ENCODE measurements at places on chromosomes 1 and 21. TPM values are rescaled to one million over a fixed set of nuclear protein-coding genes. Genes with fewer than 3 reads are reported as not detected.

- H3K4me3 ChIP-seq = no peak overlapping the region
- DNase-seq = no peak
- no peaks in the 10 kb centered on the region for H3K27me3 ChIP-seq
- no peaks in the 10 kb centered on the region for H3K36me3 ChIP-seq
These were observed 83.6 kb downstream of the LRRC8D start for GRCh38 chr1:89904219-89904980.

GRCh38 chr1:21168444-21168843, 8.3 kb downstream of the EIF4G3 start:
- H3K36me3 ChIP-seq = peaks cover 59% of the 10 kb centered on the region
- no peak overlapping the region for H3K27ac ChIP-seq
- DNase-seq = no peak
- H3K4me3 ChIP-seq = no peak overlapping the region
- no peaks in the 10 kb centered on the region for H3K4me1 ChIP-seq

GRCh38 chr1:55974714-55975441, 604.5 kb downstream of the PLPP3 start:
- no peaks in the 10 kb centered on the region for H3K27me3 ChIP-seq
- no peak overlapping the region for H3K27ac ChIP-seq
- no peak overlapping the region for H3K4me3 ChIP-seq
- no peaks in the 10 kb centered on the region for H3K4me1 ChIP-seq
- no peak for DNase-seq
- H3K36me3 ChIP-seq = no peaks in the 10 kb centered on the region

DNA sequence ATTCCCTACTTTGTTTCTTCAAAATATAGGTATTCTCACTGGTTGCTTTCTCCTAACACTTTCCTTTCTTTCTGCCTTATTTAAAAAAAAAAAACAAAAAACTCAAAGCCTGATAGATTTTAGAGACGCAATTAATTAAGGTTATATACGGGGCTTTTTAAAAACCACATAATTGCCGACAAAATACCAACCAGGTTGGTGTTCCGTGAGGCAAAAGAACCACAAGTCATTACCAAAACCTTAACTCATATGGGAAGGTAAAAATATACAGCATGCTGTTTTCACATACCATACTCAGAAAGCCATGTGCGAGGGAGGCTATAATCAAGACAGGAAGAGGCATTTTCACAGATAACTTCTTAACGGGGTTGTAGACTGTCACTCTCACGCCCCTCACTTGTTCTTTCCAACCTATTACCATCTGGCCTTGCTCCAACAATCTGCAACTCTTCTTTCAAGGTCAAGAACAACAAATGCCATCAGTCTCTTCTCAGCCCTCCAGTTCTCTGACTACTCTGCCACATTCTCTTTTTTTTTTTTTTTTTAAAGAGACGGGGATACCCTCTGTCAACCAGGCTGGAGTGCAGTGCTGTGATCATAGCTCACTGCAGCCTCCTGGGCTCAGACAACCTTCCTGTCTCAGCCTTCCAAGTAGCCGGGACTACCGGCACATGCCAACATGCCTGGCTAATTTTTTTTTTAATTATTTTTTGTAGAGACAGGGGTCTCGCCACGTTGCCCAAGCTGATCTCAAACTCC, 102.6 kb downstream of the APP start:
- no peak overlapping the region for H3K27ac ChIP-seq
- H3K36me3 ChIP-seq = peaks cover under 1% of the 10 kb centered on the region
- DNase-seq = no peak
- peaks cover 32% of the 10 kb centered on the region for H3K27me3 ChIP-seq

DNA sequence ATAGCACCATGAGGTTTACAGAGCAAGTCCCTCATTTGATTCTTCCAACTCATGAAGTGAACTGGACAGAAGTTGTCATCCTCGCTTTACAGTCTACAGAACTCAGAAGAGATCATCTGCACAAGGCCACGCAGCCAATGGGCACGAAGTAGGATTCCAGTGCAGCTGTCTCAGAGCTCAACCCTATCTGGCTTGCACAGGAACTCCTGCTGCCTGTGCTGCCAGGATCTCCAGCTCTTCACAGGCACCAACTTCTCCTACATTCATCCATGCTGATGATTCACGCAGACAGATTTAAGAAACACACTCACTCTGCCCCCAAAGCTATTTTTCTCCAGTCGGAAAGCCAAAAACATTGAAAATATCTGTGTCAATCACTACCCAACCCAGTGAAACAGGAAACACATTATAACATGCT, 157.0 kb downstream of the RERE start:
- peak overlapping the region; percentile 28 for H3K27ac ChIP-seq
- H3K36me3 ChIP-seq = peaks cover 9% of the 10 kb centered on the region
- H3K4me1 ChIP-seq = peaks cover 24% of the 10 kb centered on the region
- no peak for DNase-seq
- peak overlapping the region; percentile 65 for H3K4me3 ChIP-seq

DNA sequence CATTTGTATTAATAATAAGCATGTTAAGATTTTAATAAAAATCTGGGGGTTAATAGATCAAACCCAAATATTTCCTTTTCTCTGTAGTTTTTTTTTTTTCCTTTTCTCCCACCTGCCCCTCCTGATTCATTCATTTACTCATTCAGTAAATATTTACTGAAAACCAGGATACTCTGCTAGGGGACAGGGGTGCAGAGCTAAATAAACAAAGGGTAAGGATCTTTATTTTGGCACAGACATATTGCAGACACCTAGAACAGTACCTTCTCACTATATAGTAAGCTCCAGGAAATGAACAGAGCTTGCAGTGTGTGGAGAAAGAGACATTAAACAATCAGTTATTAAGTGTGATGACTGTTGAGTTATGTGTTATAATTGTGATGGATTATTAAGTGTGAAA, 60.9 kb downstream of the AK5 start:
- H3K4me3 ChIP-seq = no peak overlapping the region
- no peaks in the 10 kb centered on the region for H3K27me3 ChIP-seq
- no peak for DNase-seq
- no peaks in the 10 kb centered on the region for H3K4me1 ChIP-seq
- no peaks in the 10 kb centered on the region for H3K36me3 ChIP-seq

GRCh38 chr1:50774759-50775351, 185.2 kb downstream of the FAF1 start:
- no peaks in the 10 kb centered on the region for H3K4me1 ChIP-seq
- no peaks in the 10 kb centered on the region for H3K27me3 ChIP-seq
- H3K36me3 ChIP-seq = peaks cover 7% of the 10 kb centered on the region
- DNase-seq = no peak
- no peak overlapping the region for H3K27ac ChIP-seq
- H3K4me3 ChIP-seq = no peak overlapping the region

DNA sequence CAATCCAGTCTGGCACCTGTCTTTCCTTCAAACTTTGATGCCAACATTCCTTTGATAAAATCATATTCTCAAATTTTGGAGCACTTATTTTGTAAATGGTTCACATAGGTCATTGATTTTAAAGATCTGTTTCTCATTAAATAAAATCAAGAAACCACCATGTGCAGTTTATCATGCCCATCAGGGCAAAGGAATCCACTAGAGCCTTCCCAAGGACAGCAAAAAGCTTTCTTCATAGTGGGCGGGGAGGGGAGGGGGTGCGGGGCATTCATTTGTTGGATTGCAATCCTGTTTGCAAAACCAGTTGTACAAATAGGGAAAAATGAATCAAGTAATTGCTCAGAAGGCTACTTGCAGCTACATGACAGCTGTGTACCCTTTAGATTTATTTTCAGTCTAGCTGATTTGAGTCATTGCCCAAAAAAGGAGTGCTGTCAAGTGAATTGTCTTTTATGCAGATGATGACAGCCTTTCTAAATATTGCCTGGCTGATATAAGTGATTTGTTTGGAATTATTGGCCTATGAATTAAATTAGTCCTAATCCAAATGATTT, 23.0 kb downstream of the LRRC8B start:
- no peak overlapping the region for H3K4me3 ChIP-seq
- peaks cover 11% of the 10 kb centered on the region for H3K4me1 ChIP-seq
- peaks cover 4% of the 10 kb centered on the region for H3K36me3 ChIP-seq
- no peaks in the 10 kb centered on the region for H3K27me3 ChIP-seq

DNA sequence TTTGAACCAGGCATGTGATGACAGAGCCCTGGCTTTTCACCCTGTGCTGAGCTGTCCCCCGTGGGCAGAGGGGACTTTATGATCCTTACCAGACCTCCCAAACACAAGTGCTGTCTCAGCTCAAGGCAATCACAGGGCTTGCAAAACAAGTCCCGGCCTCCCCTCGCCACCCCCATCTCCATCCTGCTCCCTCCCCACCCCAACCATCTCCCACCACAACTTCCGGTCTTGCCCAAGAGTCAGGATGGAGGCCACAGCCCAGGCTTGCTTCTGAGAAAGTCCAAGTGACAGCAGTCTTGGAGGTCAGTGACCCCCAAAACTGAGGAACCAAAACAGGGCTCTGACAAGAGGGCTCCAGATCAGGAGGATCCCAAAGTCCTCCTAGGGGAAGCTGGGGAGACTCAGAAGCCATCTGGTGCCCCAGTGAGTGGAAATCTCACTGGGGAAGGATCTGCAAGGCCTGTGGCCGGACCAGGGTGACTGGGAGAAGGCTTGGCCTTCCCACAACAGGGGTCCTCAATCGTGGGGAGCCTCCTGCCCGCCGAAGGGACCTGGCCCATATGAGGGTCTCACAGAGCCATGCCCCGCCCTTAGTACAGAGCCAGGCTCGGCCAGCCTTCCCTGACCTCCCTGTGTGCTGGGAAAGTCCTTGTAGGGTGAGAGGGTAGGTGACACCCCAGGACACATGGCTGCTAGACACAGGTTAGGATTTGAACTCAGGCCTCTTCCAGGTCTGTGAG, 4.5 kb upstream of the SDC3 start:
- H3K36me3 ChIP-seq = no peaks in the 10 kb centered on the region
- no peak overlapping the region for H3K4me3 ChIP-seq
- H3K4me1 ChIP-seq = peaks cover 13% of the 10 kb centered on the region
- H3K27ac ChIP-seq = no peak overlapping the region
- no peaks in the 10 kb centered on the region for H3K27me3 ChIP-seq

- no peak overlapping the region for H3K4me3 ChIP-seq
- H3K27ac ChIP-seq = no peak overlapping the region
- H3K27me3 ChIP-seq = no peaks in the 10 kb centered on the region
- DNase-seq = no peak
- H3K4me1 ChIP-seq = no peaks in the 10 kb centered on the region
These were observed 149.9 kb upstream of the C1orf105 start for GRCh38 chr1:172270605-172271004.

DNA sequence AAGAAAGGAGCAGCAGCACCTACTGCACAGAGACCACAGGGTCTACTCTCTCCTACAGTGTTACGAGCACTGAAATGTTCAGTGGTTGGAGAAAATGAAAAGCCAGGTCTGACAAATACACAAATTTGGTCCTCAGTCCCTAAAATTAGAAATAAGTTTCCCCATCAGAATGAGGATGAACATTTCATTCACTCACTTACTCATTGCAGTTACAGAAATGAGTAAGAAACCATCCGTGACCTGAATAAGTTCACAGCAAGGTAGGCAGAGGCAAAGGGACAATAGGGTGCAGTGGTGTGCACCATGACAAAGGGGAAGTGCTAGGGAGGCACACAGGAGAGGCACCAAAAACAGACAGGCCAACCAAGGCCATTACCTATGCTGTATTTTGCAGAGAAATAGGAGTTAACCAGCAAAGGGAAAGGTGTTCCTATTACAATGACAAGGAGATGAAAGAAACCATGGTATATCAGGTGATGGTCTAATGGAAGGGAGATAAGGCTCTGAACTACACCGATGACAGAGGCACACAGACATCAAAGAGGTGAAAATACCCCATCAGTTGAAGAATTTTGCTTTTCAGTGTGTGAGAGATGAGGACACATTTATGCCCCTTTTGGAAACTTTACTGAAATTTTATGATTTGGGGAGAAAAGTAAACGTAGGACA, 29.4 kb downstream of the VAV3 start:
- H3K4me1 ChIP-seq = peaks cover 2% of the 10 kb centered on the region
- no peaks in the 10 kb centered on the region for H3K27me3 ChIP-seq
- H3K27ac ChIP-seq = no peak overlapping the region
- DNase-seq = no peak

DNA sequence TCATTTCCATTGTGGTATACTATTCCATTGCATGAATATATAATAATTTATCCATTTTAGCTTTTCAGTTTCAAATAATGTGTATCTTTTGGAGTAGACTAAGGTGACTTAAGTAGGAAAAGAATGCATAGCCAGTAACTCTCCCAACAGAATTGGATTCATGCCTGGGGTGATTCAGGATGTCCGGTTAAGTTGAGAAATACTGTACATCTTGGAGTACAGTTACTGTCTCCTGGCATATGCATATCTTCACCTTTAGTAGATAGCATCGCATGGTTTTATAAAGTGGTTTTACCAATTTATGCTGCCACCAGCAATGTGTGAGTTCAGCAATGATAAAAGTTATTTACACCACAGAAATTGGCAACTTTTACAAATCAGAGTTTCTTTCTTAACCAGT, 18.6 kb upstream of the SLC6A9 start:
- H3K27ac ChIP-seq = no peak overlapping the region
- H3K4me1 ChIP-seq = no peaks in the 10 kb centered on the region
- DNase-seq = no peak
- peaks cover 37% of the 10 kb centered on the region for H3K27me3 ChIP-seq

DNA sequence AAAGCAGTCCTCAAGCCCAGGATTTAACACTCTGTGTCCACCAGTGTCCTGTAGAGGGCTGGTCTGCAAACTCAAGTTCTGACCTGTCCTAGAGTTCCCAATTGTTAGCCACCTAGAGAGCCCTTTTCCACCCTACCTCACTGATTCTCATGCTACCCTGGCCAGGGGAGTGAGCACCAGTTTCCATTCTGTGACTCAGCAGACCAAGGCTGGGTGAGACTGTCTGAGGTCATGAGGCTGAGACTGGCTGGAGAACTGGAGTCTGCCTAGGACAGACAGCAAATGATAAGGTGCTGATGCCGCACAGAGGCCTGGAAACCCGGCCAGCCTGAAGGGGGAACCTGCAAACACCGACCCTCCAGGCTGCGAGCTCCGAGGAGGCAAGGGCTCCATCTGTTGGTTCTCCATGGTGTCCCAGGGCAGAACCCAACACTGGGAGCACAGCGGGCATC, 13.7 kb downstream of the GLIS1 start:
- H3K27me3 ChIP-seq = no peaks in the 10 kb centered on the region
- H3K27ac ChIP-seq = no peak overlapping the region
- no peak overlapping the region for H3K4me3 ChIP-seq
- H3K4me1 ChIP-seq = no peaks in the 10 kb centered on the region
- H3K36me3 ChIP-seq = no peaks in the 10 kb centered on the region
- peak; percentile 91 for DNase-seq

DNA sequence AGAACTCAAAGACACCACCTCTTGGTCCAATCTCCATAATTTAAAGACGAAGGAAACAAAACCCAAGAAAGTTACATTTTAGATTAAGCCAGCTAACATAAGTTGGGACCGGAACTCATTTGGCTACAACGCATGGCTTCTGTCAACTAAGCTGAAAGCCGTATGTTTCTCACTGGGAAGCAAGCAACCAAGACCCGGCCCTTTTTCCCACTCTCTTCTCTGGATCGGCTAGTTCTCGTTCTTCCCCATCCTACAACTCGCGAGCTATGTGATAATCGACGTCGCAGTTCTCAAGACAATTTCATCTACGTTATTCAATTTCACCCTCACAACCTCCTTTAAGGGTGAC, 601 bp downstream of the CCT8 start:
- peak overlapping the region; percentile 96 for H3K4me3 ChIP-seq
- DNase-seq = no peak
- no peaks in the 10 kb centered on the region for H3K4me1 ChIP-seq
- peak overlapping the region; percentile 91 for H3K27ac ChIP-seq

The CGN gene
- total RNA-seq = 39.9 TPM

The UAP1 gene
- 39.5 TPM for total RNA-seq

The TNNI3K gene
- total RNA-seq = 1.6 TPM

The ATAD3C gene
- total RNA-seq = 0.55 TPM

Data from endodermal cell (in vitro differentiated cells).